ENCODE measurements at places on chromosomes 5 and 9.

DNA sequence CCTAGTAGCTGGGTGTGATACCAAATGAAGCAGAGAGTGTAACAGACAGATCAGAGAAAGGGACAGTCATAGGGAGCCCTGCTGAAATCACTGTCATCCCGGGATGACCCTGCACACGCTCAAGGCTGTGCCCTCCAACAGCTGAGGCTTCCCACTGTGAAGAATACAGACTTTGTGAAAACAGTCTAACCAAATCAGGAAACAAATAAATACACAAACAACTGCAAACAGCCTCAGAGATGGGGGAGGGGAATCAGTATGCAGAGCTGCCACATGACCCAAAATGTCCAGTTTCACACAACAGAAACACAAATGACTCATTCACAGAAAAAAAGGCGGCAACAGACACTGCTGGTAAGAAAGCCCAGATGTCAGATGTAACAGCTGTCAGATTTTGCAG is 101.9 kb downstream of the ADAMTS2 start:
- DNase-seq = no peak

- DNase-seq = no peak
Measured at GRCh38 chr5:91787718-91788117, 404.6 kb upstream of the ARRDC3 start.

DNA sequence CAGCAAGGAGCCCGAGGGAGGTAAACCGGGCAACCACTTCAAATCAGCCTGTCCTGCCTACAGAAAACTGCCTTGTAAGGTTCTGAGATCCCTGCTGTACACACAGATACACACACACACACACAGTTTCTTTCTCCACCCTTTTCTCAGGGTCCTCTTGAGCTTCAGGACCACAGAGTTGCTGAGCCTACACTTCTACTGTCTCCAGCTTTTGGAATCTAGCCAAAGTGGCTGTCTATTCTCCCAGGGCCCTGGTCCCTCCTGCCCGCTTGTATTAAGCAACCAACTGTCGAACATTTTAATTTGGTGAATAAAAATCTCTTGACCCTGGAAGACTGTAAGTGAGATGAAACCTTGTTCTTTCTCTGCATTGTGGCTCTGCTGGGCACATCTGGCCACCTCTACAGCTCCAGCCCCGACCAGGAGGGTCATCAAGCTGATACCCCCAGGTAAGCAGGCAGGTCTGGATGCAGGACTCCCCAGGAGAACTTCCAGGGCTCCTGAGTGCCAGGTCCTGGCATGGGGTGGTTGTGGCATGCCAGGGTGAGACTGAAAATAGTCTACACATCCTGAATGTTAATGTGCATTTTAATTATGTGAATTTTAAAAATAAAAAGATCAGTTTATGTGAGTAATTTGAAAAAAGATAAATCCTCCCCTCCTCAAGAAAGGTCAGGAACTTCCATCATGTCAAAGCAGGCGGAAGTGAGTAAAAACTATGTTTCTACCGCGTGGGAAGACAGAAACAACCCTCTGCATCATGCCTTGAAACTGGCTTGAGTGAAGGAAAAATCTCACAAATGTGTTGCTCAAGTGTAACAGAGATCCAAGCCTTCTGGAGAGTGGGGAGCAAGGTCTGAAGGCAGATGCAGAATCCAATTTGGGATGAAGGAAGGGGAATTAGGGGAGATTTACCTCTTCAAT is 15.0 kb upstream of the S1PR3 start:
- DNase-seq = no peak

GRCh38 chr9:9521033-9521779 is 1091.6 kb downstream of the PTPRD start:
- DNase-seq = no peak

DNA sequence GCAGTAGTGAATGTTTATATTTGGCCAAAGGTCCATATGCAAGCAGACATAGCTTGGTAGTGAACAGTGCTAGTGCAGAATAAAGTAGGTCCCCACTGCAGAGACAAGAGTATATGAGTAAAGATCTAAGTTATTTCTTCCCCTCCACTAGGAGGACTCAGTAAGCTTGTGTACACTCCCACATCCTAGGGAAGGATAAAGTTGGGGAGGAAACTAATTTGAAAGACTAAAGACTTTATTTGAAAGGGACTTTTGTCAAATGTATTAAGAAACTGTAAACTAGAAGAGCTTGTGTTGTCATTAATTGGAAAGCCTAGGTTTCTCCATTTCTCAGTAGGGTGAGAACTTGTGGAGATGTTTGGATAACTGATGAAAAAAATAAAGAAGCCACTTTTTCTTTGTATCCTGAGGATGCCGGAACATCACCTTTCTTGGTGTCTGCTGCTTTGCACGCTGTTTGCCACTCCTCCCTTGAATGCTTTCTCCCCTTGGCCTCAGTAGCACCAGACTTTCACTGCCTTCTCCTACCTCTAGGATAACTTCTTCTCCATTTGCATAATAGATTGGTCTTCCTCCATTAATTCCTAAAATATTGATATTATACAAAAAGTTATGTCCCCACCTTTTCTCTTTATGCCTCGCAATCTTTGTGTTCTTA is 329.0 kb downstream of the PARP8 start:
- no peak for DNase-seq

DNA sequence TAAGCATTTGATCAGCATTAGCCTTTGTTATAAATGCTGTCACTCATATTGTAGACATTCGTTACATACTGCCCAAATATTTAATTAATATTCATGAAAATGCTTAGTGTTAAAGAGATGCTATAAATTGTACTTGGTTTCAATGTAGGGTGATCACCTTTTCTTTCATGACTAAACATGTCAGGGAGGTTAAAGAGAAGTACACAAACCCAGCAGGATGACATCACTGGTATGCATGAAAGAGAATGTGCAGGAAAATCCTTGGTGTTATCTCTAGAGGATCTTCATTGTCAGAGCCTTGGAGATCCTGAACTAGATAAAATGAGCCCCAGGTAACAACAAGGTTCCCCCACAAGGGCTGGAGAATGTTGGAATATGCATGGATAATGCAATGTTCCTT is 33.0 kb upstream of the SV2C start:
- DNase-seq = no peak

- DNase-seq = no peak
Measured at GRCh38 chr5:136886608-136887007, 521.3 kb upstream of the TRPC7 start.

DNA sequence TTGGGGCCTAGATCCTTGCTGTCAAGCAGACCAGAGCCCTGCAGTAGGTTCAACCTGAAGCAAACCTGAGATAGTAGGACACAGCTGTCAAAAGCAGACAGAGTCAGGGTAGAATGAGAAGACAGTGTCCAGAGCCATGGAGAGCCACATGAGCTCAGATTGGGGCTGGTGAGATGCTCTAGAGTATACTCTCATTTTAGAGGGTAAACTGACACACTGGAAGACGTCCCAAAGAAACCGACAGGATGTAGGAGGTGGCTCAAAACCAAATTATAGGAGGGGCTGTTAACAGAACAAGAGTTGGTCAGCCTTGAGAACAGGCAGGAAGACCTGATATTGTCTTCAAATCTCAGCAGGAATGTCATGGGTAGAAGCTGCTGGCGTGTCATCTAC is 11.5 kb downstream of the CCDC69 start:
- no peak for DNase-seq

DNA sequence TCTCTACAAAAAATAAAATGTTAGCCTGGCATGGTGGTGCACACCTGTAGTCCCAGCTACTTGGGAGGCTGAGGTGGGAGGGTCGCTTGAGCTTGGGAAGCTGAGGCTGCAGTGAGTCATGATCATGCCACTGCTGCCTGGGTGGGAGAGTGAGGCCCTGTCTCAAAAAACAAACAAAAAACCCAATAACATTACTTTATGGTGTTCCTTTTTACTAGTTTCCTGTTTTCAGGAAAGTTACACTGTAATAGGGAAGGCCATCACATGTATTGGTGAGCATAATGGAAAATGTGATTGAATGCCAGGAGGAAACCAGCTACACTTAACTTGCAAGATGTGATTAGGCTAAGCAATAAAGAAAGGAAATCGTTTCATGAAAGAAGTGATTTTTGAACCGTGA is 42.7 kb downstream of the SV2C start:
- no peak for DNase-seq

DNA sequence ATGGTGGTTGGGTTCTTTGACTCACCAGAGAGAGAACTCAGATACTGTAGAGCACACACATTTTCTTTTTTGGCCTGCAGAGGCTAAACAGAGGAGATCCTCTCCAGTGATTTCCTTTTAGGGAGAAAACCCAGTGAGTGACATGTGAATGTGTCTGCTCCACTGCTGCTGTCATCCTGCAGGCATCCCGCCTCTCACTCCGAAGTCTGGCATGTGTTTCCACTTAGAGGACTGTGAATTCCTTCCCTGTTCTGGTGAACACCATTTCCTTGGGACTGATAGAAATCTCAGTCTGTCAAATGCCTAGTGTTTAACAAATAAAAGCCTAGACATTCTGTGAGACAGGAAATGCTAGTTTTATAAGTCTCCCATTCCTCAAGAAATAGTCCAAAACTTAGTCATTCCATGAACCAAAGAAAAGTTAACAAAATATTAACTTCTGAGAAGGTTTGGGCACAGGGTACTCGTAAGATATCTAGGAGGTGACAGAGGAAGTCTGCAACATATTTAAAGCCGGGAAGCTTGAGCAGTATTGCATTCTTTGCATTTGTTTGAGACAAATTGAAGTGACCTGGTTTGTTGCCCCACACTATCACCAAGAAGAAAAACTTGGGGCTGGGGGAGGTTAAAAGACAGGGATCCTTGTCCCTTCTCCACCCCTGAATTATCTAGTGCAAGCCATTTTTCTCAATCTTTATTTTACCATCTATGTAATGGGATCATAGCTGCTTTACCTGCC is 74.9 kb upstream of the NIPAL4 start:
- peak; percentile 98 for DNase-seq

DNA sequence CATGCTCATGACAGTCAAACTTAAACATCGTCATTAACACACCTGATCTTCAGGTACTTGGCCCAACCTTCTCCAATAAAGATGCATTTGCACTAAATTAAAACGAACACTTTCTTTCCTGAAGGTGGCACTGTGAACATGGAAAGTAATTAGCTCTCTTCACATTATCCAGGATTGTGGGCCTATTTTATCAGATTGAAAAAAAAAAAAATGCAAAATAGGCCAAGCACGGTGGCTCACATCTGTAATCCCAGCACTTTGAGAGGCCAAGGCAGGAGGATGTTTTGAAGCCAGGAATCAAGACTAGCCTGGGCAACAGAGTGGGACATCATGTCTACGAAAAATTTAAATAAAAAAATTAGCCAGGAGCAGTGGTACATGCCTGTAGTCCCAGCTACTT is 14.4 kb upstream of the CDC20B start:
- DNase-seq = no peak

- DNase-seq = no peak
Measured at GRCh38 chr5:158640593-158640980, 459.1 kb downstream of the EBF1 start.

- DNase-seq = no peak
Measured at GRCh38 chr9:127154390-127155191, 32.2 kb upstream of the ANGPTL2 start.

Measured in kidney capillary endothelial cell (primary cell).